Activated CD4-positive, alpha-beta memory T cell treated with anti-CD3 and anti-CD28 coated beads, Interleukin-2, amount 10 ng/mL, durations not matched to agents 7 days and 5 days (primary cell): ENCODE measurements at places on chromosomes 1 and 21. TPM values are rescaled to one million over a fixed set of nuclear protein-coding genes. Genes with fewer than 3 reads are reported as not detected.

SLC22A15 gene
- 1.2 TPM for total RNA-seq

SLC44A3 gene
- total RNA-seq, result 0.25 TPM

SLAMF6 gene
- 33.8 TPM for total RNA-seq

FAM229A gene
- 11.8 TPM for total RNA-seq
